Activated T-cell treated with anti-CD3 and anti-CD28 coated beads, Interleukin-2, amount 50 U/mL, for 4 hours (primary cell): ENCODE measurements at places on chromosomes 3 and 15.

DNA sequence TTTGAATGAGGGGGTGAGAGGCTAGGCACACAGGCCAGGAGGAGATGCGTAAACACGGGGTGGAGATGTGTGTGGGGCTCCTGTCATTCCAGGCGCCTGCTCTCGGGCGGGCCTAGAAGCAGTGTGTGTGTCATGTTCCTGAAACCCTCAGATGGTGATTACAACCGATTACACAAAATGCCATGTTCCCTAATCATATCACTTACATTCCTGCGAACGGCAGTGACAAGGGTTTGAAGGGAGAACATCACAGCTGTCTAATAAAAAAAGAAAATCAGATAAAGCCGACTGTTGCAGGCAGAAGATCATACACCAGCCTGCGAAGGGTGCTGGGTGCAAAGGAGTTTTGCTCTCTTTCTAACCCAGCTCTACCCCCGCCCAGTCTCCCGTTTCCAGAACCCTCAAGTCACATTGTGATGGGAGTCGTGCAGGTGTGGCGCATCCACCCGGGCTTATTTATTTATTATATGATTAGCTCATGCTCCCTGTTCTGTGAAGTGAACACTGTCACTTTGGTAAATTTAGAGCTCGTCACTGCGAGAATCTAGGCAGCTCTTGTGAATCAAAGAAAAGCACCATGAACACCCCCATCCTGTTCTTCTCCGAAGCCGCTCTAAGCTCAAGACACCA lies 140.3 kb downstream of the NR2F2 start:
- DNase-seq, result no peak

- DNase-seq, result no peak
These were observed 60.7 kb downstream of the ADAMTS7 start for GRCh38 chr15:78750566-78750965.

DNA sequence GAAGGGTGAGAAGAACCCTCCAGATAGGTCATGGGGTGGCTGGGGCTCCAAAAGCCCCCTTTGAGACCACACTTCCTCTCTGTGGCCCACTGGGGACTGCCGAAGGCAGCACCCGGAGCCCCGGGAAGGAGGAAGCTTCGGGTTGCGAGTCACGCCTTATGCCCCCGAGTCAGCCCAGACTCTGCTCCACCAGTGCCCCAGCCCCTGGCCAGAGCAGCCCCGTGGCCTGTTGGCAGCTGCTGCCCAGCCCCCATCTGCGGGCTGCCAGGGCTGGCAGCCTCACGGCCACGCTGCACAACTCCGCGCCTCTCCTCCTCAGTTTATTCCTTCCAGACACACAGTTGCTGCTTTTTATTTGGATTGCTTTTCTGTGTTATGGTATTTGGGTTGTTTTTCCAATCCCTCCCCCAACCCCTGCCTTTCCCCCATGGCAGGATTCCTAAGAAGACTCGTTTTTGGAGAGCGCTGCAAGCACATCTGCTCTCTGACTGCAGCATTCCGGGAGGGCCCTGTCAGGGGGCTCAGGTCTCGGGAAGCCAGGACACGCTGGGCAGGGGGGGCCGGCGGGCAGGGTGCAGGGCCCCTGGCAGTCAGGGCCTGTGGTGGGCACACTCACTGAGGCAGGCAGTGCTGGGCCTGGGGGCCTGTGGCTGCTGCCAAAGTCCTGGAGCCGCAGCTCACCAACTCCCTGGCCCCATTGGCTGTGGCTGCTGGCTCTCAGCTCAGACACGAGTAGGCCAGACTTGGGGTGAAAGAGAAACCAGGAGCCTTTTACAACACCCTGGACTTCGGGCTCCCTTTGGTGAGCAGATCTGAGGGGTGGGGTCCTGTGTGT lies 20.2 kb downstream of the MAGEF1 start:
- DNase-seq, result no peak

DNA sequence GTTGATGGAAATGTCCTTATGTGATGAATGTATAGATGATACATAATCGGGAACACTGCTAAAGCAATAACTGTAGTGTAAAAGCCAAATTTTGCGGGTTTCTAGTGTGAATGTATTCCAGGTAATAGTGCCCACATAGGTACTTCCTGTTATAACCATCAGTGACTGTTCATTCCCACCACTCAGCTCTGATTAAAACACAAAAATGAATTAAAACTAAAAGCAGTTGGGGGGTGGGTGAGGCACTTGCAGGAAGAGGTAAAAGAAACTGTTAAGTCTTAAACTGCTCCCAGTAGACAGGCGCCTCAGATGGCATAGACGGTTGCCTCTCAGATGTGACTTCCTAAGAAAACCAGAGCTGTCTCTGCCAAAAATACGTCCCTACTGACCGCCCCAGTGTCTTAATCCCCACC lies 893 bp upstream of the MTHFS start:
- peak; percentile 11 for DNase-seq

DNA sequence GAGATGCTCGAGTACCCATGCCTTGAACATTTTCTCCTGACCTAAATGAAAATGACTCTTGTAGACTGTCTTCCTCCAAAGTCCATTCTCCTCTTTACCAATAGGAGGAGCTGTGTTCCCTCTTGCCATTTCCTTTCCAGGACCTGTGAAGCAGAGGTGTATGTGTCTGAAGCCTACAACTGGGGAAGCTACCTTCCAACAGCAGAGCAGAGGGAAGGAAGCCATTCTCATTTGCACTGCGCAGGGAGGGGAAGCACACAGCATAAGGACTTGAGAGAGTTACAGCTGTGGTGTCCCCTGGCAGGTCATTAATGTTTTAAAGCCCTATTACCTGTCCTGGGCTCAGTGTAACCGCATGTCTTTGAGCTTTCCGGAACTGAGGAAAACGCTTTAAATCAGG lies 38.7 kb downstream of the HSPBAP1 start:
- no peak for DNase-seq

DNA sequence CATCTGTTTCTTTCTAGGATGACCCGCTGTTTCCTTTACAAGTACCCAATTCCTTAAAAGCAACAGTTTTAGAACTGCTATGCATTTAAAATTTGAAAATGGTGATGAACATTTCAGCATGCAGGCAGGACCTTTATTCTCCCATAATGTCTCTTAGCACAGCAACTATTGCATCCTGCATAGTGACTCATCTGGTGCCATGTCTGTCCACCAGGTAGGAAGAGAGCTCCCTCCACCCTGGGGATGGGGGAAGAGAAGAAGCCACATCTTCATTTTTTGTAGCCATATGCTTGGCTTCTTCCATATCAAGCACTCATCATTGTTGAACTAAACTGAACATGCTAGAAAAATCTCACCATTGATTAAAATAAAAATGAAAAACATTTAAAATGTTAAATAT lies 9.9 kb downstream of the GPR15 start:
- DNase-seq, result no peak

DNA sequence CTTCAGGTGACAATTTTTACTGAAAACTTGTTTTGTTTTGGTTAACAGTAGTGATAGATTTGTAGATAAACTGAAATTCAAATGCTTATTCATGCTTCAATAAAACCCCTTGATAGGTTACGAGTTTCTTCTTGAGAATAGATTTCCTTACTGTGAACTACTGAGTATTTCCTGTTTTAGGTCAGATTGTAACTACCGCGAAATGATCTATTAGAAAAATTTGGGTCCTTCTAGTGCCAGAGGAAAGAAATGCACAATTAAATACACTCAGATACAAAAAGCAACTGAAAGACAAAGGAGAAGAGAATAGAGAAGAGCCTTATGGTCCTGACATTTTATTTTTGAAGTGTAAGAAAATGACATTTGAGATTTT lies 251.7 kb upstream of the TBL1XR1 start:
- no peak for DNase-seq

- no peak for DNase-seq
These were observed 48.7 kb downstream of the MYH15 start for GRCh38 chr3:108461661-108462111.

DNA sequence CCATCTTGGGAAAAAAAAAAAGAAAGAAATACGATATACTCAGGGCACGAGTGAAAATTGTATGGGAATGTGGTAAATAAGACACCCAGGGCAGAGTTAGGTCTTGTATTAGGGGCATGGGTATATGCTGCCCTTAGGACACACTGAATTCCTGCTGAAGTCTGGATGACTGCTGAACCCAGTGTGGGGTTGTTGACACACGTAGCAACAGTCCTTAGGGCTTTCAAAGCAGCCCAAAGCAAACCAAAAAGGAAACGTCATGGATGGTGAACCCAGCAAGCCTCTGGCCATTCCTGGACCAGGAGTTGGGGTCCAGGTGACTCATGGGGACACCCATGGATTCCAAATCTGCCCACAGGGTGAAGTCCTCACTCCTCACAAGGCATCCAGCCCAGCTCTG lies 27.1 kb upstream of the SEMA3F start:
- no peak for DNase-seq

- no peak for DNase-seq
These were observed 66.0 kb downstream of the C3orf20 start for GRCh38 chr3:14740983-14741382.
